ENCODE measurements at places on chromosomes 12 and 14.

GRCh38 chr12:98870504-98870903, 225.4 kb downstream of the APAF1 start:
- DNase-seq = peak; percentile 21

- no peak for DNase-seq
Observed at GRCh38 chr12:60930151-60930550, 1330.1 kb upstream of the USP15 start.

DNA sequence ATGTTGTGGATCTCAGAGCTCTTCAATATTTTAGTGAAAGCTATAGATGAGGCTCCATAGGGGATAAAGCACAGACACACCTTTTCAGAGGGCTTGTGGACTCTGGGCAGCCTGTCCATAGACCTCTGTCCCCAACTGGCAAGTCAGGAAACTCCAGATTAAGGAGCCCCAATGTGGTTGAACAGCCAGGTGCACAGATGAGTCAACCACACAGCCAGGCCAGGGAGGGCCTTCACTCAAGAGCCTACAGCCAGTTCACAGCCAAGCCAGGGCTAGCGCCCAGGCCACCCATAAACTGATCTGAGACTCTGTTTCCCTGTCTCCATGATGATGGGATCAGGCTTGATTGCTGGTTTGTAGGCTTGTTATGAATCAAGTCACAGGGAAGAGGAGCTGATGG, 1.0 kb upstream of the BDKRB2 start:
- DNase-seq = no peak

DNA sequence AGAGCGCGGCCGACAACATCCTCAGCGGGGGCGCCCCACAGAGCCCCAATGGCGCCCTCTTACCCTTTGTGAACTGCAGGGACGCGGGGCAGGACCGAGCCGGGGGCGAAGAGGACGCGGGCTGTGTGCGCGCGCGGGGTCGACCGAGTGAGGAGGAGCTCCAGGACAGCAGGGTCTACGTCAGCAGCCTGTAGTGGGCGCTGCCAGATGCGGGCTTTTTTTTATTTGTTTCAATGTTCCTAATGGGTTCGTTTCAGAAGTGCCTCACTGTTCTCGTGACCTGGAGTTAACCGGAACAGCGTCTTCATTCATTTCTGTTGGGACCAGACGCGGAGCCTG, 103.8 kb upstream of the FKBP4 start:
- peak; percentile 76 for DNase-seq

All from NCI-H1105 (cell line).